ENCODE measurements at places on chromosomes 2 and 18. TPM values are rescaled to one million over a fixed set of nuclear protein-coding genes. Genes with fewer than 3 reads are reported as not detected.

GRCh38 chr18:26432651-26433424 lies 115.5 kb downstream of the KCTD1 start:
- no peak overlapping the region for H3K4me3 ChIP-seq
- H3K27me3 ChIP-seq: no peaks in the 10 kb centered on the region
- no peak for DNase-seq
- H3K4me1 ChIP-seq: peaks cover 9% of the 10 kb centered on the region

DNA sequence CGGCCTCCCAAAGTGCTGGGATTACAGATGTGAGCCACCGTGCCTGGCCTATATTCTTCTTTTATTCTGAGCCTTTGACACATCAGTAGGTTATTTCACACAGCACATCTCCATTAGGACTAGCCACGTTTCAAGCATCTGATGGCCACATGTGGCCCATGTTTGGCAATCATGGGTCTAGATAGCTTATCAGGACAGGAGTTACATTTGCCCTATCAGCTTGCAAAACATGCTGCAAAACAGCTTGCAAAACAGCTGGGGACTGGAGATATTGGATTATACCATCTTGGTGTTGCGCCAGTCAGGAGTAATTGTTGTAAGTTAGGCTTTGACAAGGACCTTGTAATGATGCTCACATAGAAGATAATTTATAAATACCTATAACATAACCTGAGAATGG lies 94.9 kb downstream of the GBX2 start:
- no peak overlapping the region for H3K27ac ChIP-seq
- DNase-seq: no peak
- no peaks in the 10 kb centered on the region for H3K27me3 ChIP-seq
- 0 out of 2 replicates have a peak, but pooled peaks cover 3% of the 10 kb centered on the region for H3K36me3 ChIP-seq
- H3K4me3 ChIP-seq: no peak overlapping the region

- peak overlapping the region; percentile 92 for H3K27ac ChIP-seq
- H3K4me1 ChIP-seq: peaks cover 54% of the 10 kb centered on the region
- peaks cover 51% of the 10 kb centered on the region for H3K36me3 ChIP-seq
- H3K27me3 ChIP-seq: no peaks in the 10 kb centered on the region
- peak overlapping the region; percentile 92 for H3K4me3 ChIP-seq
- DNase-seq: no peak
Observed at GRCh38 chr2:105397953-105398335, 907 bp downstream of the FHL2 start.

DNA sequence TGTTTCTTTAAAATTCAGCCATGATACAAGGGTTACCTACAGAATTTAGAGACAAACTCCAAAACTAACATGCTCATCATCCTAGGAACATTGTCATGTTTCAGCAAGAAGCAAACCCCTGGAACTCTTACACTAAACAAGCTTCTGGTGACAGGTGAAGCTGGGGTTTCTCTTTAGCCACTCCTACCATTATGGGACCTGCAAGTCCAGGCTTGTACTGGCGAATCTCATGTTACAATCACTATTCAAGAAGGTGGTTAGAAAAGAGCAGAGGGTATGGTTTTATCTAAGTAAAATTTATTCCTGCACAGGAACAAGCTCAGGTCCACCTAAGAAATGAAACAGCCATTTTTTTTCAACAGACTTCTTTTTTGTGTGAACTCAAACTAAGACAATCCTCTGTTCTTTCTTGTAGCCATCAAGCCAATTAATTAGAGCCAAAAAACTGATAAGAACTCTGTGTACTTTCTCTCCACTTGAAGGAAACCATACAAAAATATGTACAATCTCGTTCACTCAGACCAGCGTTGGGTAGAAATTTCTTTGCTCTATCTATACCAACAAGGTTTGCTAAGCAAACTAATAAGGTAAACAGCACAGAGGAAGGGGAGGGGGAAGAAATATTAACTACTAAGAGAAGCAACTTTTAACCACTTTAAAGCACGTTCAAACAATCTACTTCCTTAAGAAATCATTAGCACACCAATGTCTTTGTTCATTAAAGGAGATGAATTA lies 63.3 kb upstream of the NEDD4L start:
- no peak overlapping the region for H3K27ac ChIP-seq
- H3K4me3 ChIP-seq: no peak overlapping the region
- no peak for DNase-seq
- H3K27me3 ChIP-seq: no peaks in the 10 kb centered on the region

DNA sequence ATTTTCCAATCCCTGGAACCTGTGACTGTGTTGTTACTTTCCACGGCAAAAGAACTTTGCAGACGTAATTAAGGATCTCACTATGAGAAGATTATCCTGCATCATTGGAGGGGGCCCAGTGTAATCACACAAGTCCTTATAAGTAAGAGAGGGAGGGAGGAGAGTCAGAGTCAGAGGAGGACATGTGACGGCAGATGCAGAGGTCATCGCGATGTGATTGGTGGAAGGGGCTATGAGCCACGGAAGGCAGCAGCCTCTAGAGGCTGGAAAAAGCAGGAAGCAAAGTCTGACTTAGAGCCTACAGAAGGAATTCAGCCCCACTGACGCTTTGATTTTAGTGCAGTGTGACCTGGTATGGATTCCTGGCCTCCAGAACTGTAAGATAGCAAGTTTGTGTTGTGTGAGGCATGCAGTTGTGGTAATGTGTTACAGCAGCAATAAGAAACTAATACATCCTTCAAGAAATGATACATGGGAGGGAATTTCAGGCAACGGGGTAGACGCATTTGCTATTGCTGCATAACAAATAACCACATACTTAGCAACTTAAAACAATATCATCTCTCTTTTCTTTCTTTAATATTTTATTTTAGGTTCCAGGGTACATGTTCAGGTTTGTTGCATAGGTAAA lies 112.7 kb upstream of the SERPINE2 start:
- no peaks in the 10 kb centered on the region for H3K27me3 ChIP-seq
- peaks cover 17% of the 10 kb centered on the region for H3K4me1 ChIP-seq
- H3K27ac ChIP-seq: no peak overlapping the region

- H3K4me3 ChIP-seq: no peak overlapping the region
- no peaks in the 10 kb centered on the region for H3K36me3 ChIP-seq
- peak; percentile 59 for DNase-seq
Observed at GRCh38 chr2:195533771-195534642, 123.0 kb upstream of the SLC39A10 start.

GRCh38 chr18:39205565-39206195 lies 1640.1 kb upstream of the CELF4 start:
- H3K4me1 ChIP-seq: no peaks in the 10 kb centered on the region
- no peak overlapping the region for H3K4me3 ChIP-seq
- DNase-seq: no peak
- no peaks in the 10 kb centered on the region for H3K36me3 ChIP-seq
- no peak overlapping the region for H3K27ac ChIP-seq
- H3K27me3 ChIP-seq: no peaks in the 10 kb centered on the region

GRCh38 chr18:48795696-48796095 lies 155.1 kb downstream of the SMAD7 start:
- no peaks in the 10 kb centered on the region for H3K27me3 ChIP-seq
- peaks cover 3% of the 10 kb centered on the region for H3K4me1 ChIP-seq
- no peak overlapping the region for H3K27ac ChIP-seq
- DNase-seq: no peak
- H3K4me3 ChIP-seq: no peak overlapping the region

ELP2 gene
- total RNA-seq: 43.3 TPM

COLEC11 gene
- not detected for total RNA-seq

TMEM200C gene
- total RNA-seq: 3.9 TPM

UPP2 gene
- total RNA-seq: not detected

MFSD6 gene
- total RNA-seq: 3.8 TPM

POMC gene
- total RNA-seq: not detected

SERPINB3 gene
- not detected for total RNA-seq

SNED1 gene
- total RNA-seq: 24.9 TPM
